ENCODE measurements at places on chromosomes 6 and 20.

DNA sequence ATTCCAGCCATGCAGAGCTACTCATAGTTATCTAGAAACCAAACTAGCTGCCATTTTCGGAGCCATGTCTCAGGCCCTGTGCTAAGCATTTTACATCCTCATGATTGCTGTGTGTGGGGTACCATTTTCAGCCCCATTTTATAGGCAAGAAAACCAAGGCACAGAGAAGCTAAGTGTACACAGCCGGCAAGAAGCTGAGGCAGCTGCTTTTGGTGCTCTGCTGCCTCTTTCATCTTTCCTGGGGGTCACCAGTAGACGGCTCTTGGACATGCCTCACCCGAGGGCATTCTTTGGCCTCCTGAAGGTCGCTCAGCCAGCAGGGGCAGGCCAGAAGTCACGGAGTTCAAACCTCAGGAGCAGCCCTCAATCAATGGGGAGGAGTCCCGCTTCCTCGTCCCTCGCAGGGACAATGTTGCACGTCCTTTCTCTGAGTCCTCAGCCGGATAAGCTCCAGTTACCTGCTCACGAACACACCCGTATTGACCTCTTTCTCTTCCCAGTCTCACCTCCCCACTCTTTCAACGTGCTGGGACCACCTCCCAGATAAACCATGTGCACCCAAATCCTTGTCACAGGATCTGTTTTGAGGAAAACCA, 82.6 kb upstream of the BLCAP start:
- DNase-seq, result no peak

- no peak for DNase-seq
Observed at GRCh38 chr6:132465530-132466485, 47.1 kb downstream of the STX7 start.

GRCh38 chr20:47137231-47137870, 219.1 kb downstream of the ZMYND8 start:
- DNase-seq, result no peak

GRCh38 chr6:74578339-74578738, 627.5 kb downstream of the COL12A1 start:
- no peak for DNase-seq

DNA sequence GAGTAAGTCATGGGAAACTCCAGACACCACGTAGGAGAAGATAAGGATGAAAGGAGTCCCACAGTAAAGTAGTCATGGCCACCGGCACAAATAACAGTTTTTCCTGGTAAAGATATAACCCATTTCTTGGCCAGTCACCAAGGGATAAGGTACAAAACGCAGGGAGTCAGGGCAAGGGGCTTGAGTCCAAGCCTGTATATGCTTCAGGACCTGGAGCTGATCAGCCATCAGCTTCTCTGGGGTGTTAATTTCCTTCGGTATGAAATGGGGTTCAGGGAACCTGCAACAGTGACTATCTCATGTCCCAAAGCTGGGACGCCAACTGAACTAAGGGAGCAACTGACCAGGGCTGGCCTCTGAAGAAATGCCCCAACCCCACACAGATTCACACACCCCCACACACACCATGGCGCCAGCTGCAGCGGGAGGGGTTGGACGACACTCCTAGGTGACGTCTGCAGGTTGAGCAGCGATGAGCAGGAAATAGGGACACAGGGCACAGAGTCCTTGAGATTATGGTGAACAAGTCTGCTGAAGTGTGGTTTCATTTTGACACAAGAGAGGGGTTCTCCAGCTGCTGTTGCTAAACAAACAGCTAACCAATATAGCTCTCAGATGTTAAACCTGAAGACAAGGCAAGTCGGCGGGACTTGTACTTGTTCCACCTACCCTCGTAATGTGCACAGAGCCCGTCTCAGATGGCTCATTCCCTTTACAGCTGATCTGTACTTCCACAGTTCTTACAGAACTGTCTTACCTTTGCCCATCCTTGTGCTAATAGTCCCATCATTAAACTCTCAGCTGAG, 7.4 kb upstream of the ADTRP start:
- DNase-seq, result no peak

DNA sequence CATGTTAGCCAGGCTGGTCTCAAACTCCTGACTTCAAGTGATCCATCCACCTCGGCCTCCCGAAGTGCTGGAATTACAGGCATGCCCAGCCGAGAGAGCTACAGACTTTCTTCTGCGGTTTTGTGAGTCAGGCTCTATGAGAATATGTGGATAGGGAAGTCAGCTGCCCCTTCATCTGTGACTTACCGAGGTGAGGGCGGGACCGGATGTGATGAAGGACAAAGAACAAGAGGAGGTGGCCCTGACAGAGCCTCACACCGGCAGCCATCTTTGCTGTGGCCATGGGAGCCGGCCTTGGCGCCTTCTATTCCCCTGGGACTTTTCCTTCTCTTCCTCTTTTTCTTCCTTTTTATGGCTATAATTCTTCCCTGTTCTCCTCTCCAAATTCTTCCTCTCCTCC, 67.0 kb downstream of the IYD start:
- DNase-seq, result no peak

- DNase-seq, result no peak
Observed at GRCh38 chr6:67009818-67010217, 1302.8 kb upstream of the EYS start.

DNA sequence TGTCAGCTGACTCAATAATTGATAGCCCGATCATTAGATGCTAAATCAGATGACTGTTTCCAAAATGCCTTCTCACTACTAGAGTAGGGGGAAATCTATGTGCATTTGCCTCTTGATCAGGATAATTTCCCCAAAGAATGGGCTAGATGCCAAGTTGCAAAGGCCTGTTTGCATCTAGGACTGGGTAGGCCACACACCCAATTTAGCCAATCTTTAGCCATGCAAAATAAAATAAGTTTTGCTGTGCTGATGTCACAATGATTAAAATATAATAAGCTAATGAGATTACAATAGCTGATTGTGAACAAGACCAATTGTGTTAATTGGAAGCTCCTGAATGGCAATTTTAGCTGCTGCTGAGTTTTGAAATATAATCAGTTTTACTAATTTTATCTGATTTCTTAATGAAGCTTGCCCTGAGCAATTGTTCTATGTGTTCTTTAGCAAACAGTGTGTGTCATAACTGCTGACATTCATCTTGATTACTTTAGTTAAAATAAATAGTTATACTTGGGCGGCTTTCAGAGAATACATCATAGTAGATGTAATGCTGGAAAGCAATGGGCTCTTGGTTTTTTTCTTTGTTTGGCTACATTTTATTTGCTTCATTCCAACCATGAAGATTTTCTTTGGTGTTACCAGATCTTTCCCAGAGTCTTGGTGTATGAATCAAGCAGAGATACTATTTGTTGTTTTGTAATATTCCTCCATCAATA, 973.2 kb upstream of the SLC35B3 start:
- DNase-seq, result no peak

DNA sequence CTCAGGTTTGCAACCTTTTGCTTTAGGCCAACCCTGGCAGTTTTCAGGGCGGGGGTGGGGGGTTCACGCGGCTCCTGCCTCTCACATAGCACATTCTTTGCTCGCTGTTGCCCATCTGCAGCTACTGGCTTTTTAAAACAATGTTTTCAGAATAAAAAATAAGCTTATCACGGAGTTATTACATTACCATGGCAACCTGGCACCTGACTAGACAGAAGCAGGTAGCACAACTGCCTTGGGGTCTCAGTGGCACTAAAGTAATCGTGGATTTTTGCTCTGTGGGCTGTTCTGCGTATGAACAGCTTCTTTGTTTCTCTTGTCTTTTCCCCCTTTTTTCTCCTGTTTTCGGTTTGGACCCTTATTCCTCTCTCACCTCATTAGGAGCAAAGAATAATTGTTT, 9.1 kb upstream of the MANBAL start:
- no peak for DNase-seq

GRCh38 chr6:35044145-35044745, 96.9 kb downstream of the TCP11 start:
- DNase-seq, result no peak

- DNase-seq, result no peak
Observed at GRCh38 chr6:100112855-100113508, 119.0 kb upstream of the MCHR2 start.

GRCh38 chr6:142357879-142358278, 56.1 kb downstream of the ADGRG6 start:
- DNase-seq, result no peak

GRCh38 chr6:140988780-140989179, 1143.9 kb upstream of the GJE1 start:
- no peak for DNase-seq

DNA sequence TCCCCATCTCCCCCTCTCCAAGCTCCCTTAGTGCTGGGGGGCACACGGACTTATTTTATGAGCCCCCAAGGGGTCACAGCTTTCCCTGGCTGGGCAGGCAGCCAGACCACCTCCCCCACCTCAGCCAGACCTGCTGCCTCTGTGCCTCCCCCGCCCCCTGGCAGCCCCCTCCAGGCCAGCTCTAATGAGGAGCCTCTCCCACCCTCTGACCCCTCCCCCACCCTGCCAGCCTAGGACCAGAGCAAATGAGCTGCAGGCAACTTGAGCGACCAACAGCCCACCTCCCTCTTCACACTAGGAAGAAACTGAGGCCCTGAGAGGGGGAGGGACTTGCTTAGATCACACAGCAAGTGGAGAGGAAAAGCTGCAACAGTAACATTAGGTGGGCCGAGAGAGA, 1.9 kb downstream of the GDF5 start:
- no peak for DNase-seq

GRCh38 chr6:45590696-45591184, 213.0 kb upstream of the SUPT3H start:
- DNase-seq, result no peak

- DNase-seq, result no peak
Observed at GRCh38 chr20:37439223-37439933, 81.7 kb upstream of the NNAT start.

DNA sequence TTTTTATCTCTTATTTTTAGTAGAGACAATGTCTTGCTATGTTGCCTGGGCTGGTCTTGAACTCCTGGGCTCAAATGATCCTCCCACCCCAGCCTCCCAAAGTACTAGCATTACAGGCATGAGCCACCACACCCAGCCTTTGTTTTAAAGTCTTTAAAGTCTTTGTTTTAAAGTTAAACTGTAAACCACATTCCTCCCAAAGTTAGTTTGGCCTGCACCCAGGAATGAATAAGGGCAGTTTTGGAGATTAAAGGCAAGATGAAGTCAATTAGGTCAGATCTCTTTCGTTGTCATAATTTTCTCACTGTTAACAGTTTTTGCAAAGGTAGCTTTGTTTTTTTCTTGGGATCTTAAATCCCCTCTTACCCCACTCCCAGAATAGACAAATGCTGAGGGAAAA, 63.8 kb downstream of the UBR2 start:
- no peak for DNase-seq

GRCh38 chr6:105250533-105250932, 70.7 kb upstream of the POPDC3 start:
- DNase-seq, result no peak

GRCh38 chr20:24027229-24027628, 38.6 kb upstream of the GGTLC1 start:
- DNase-seq, result peak; percentile 76

DNA sequence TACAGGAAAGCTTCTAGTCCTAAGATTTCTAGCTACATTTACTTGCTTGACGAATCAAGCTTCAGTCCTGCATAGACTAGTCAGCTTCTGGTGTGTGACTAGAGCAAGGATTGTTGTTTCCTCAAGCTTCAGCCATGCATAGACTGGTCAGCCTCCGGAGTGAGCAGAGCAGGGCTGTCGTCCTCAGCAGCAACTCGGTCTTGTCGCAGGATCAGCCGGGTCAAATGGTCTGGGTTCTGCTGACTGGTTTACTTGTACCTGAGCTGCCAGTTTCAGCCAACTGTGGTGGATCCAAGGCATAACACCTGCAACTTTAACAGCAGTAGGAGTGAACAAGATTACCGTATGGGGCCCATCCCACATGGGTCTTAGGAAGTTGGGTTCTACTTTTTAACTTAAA, 10.8 kb upstream of the GMPR start:
- DNase-seq, result no peak

- DNase-seq, result no peak
Observed at GRCh38 chr20:22815206-22815551, 219.9 kb upstream of the SSTR4 start.

GRCh38 chr20:6689339-6689973, 78.0 kb upstream of the BMP2 start:
- DNase-seq, result no peak

DNA sequence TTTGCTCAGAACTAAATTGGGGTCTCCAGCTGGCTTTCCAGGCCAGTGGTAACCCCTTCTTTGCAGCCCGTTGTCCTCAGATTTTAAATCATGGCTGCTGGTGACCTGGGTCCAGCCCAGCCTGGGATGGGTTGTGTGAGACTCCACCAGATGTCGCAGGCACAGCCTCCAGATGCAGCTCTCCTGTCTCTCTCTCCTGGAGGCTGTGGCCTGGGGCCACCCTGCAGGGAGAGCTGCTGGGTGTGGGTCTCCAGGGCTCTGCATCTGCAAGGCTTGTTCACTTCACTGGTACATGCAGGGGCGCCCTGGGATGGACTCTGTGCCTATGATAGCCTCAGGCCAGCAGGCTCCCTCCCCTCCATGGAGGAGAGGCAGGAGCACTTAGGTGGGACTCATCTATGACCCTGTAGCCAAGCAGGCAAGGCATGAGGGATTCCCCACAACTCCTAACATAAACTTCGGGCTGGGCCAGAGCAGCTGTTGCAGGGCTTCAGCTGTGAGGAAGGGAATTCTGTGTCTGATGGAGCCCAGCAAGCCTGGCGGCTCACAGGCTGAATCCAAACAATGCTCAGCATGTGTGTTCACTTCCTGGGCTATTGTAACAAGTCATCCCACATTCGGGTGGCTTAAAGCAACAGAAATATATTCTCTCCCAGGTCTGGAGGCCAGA, 94.7 kb upstream of the NXT1 start:
- no peak for DNase-seq

DNA sequence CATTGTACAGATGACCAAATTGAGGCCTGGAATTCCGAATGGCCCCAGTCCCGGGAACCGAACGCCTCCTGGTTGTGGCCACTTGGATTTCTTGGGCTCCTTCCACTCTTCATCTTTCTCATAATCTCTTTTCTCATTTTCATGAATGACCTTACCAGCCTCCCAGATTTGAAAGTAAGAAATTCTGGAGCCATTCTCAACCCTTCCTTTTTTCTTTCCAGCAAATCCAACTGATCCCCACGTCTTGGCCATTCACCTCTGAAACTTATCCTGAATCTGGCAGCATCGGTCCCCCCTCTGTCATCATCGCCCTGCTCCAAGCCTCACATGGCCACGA, 5.9 kb upstream of the SLC12A5 start:
- no peak for DNase-seq

- no peak for DNase-seq
Observed at GRCh38 chr6:13454286-13455221, 32.8 kb downstream of the GFOD1 start.

GRCh38 chr20:62209850-62210495, 10.1 kb downstream of the HRH3 start:
- no peak for DNase-seq

GRCh38 chr20:17835934-17836300, 132.7 kb downstream of the SNX5 start:
- no peak for DNase-seq
